ENCODE measurements at places on chromosomes 12 and 14. TPM values are rescaled to one million over a fixed set of nuclear protein-coding genes. Genes with fewer than 3 reads are reported as not detected.

NTN4 gene
- total RNA-seq, result 3.3 TPM

FLRT2 gene
- total RNA-seq, result 7.4 TPM

DBX2 gene
- total RNA-seq, result not detected

ARF3 gene
- 130 TPM for total RNA-seq

ISCU gene
- 123 TPM for total RNA-seq

PLXNC1 gene
- 6.5 TPM for total RNA-seq

GCH1 gene
- 15.0 TPM for total RNA-seq

CHMP4A gene
- total RNA-seq, result 19.3 TPM

KRT5 gene
- not detected for total RNA-seq

OTOGL gene
- 0.35 TPM for total RNA-seq

GALNT9 gene
- total RNA-seq, result 2.5 TPM

GARIN6 gene
- total RNA-seq, result not detected

ZBTB1 gene
- 32.5 TPM for total RNA-seq

DLGAP5 gene
- 106 TPM for total RNA-seq

TAS2R9 gene
- total RNA-seq, result not detected

DRAM1 gene
- 5.4 TPM for total RNA-seq

TAS2R19 gene
- total RNA-seq, result 6.0 TPM

CLEC2A gene
- total RNA-seq, result not detected

CLEC14A gene
- total RNA-seq, result not detected

OR10A7 gene
- total RNA-seq, result not detected

CDKL1 gene
- total RNA-seq, result 0.52 TPM

R3HDM2 gene
- total RNA-seq, result 19.6 TPM

DPPA3 gene
- 2.8 TPM for total RNA-seq

GALNT16 gene
- total RNA-seq, result 2.9 TPM

CLEC4E gene
- not detected for total RNA-seq

SRGAP1 gene
- total RNA-seq, result 5.6 TPM

KRT78 gene
- not detected for total RNA-seq

FAM222A gene
- total RNA-seq, result 2.1 TPM

C1S gene
- 5.0 TPM for total RNA-seq

FGF6 gene
- not detected for total RNA-seq

RNASE3 gene
- not detected for total RNA-seq

AQP2 gene
- total RNA-seq, result not detected

HOXC4 gene
- total RNA-seq, result not detected

PDE3A gene
- total RNA-seq, result 9.2 TPM

KCNMB4 gene
- 18.0 TPM for total RNA-seq

TMEM63C gene
- total RNA-seq, result 6.4 TPM

WASHC4 gene
- total RNA-seq, result 94.9 TPM

IL31 gene
- not detected for total RNA-seq

PLCZ1 gene
- not detected for total RNA-seq

PTGER2 gene
- 1.3 TPM for total RNA-seq

EP400 gene
- 47.7 TPM for total RNA-seq

CAND1 gene
- 151 TPM for total RNA-seq

OR6C75 gene
- total RNA-seq, result not detected

ZFYVE1 gene
- 10.2 TPM for total RNA-seq

RTL1 gene
- not detected for total RNA-seq

MYF6 gene
- not detected for total RNA-seq

HHIPL1 gene
- 2.0 TPM for total RNA-seq

CLEC12A gene
- total RNA-seq, result not detected

ATXN7L3B gene
- total RNA-seq, result 40.8 TPM

KRT82 gene
- total RNA-seq, result not detected

KRT77 gene
- total RNA-seq, result not detected

POTEG gene
- not detected for total RNA-seq

MYO1A gene
- total RNA-seq, result not detected

EPYC gene
- total RNA-seq, result not detected

BMP4 gene
- total RNA-seq, result 3.9 TPM

SERPINA9 gene
- not detected for total RNA-seq

Data from GM23338 (cell line).